Small intestine (tissue), 16 donors: ENCODE measurements at places on chromosomes 2 and 18.

DNA sequence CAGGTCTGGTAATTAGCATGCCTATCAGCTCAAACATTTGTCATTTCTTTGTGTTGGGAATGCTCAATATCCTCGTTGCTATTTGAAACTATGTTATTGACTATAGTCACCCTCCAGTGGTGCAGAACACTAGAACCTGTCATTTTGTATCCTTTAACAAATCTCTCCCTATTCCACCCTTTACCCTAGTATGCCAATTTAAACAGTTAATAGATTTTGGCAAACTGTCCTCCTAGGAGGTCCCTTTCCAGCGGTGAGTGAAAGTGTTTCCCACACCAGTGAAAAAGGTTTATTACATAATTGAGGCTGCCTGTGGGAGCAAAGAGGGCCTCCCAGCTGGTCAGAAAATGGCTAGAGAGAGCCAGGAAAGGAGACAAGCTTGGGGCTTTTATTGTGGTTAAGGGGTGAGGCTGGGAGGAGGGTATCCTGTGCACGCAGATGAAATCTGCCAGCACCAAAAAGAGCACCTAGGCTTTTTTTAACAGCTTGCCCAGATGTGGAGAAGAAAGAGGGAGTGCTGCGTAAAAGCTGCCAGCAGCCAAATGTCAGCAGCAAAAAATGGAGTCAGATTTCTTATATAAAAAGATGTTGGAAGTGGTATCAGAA is 1.8 kb upstream of the DRC1 start:
- peaks cover 5% of the 10 kb centered on the region for H3K36me3 ChIP-seq
- DNase-seq, result no peak
- no peak overlapping the region for H3K4me3 ChIP-seq

DNA sequence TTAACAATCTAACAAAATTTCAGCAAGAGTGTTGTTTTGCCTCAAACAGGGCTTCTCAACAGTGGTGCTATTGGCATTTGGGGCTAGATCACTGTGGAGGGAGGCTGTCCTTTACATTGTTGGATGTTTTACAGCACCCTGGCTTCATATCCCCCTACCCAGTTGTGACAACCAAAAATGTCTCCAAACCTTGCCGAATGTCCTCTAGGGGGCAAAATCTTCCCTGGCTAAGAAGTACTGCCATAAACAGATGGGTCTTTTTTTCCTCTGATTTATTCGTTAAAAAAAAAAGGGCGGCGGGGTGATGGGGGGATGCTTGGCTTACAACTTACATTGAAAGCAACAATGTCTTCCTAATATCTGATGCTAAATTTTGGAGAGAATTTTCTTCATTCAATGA is 207.6 kb upstream of the CCDC150 start:
- no peak for DNase-seq
- H3K4me3 ChIP-seq, result no peak overlapping the region
- no peaks in the 10 kb centered on the region for H3K4me1 ChIP-seq
- H3K27ac ChIP-seq, result no peak overlapping the region
- no peaks in the 10 kb centered on the region for H3K36me3 ChIP-seq

DNA sequence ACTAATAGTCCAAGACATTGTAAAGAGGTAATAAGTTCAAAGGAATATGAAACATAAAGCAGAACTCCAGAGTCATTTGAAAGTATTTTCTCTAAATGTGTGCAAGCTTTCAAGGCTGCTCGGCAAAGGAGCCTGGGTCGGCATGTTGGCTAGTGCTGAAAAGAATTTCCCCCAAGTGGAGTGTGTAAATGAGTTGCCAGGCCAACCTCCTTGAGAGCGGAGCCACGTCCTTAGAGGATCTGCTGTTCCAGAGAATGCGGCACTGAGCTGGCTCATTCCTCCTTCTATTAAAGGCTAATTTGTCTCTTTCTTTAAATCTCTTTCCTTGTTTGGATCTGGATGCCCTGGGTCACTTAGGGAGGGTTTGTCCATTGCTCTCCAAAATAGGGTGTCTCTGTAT is 127.5 kb downstream of the RDH14 start:
- H3K4me3 ChIP-seq, result no peak overlapping the region
- no peaks in the 10 kb centered on the region for H3K4me1 ChIP-seq
- no peak overlapping the region for H3K27ac ChIP-seq
- no peaks in the 10 kb centered on the region for H3K36me3 ChIP-seq
- DNase-seq, result no peak
- H3K27me3 ChIP-seq, result no peaks in the 10 kb centered on the region

- no peaks in the 10 kb centered on the region for H3K27me3 ChIP-seq
- no peak overlapping the region for H3K4me3 ChIP-seq
- H3K4me1 ChIP-seq, result no peaks in the 10 kb centered on the region
- H3K36me3 ChIP-seq, result peaks cover 3% of the 10 kb centered on the region
These were observed 28.7 kb downstream of the LBH start for GRCh38 chr2:30259827-30260679.

DNA sequence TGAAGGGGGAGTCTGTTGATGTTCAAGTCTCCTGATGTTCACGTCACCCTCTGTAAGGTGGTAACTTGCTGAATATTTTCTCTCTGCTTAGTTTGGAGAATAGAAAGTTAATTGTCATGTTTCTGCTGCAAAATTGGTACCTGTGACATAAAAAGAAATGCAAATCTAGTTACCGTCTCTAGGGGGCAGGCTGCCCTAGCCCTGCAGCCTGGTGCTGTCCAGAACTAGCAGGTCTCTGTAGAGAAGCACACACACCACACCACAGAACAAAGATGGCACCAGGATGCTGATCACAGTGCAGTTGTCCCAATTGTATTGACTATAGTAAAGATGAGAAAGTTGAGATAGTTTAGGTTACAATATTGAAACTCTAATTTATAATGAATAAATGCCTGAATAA is 47.0 kb downstream of the SLC9A4 start:
- peaks cover 11% of the 10 kb centered on the region for H3K4me1 ChIP-seq
- peak; percentile 57 for DNase-seq
- no peaks in the 10 kb centered on the region for H3K36me3 ChIP-seq
- H3K27me3 ChIP-seq, result no peaks in the 10 kb centered on the region
- no peak overlapping the region for H3K27ac ChIP-seq
- no peak overlapping the region for H3K4me3 ChIP-seq

DNA sequence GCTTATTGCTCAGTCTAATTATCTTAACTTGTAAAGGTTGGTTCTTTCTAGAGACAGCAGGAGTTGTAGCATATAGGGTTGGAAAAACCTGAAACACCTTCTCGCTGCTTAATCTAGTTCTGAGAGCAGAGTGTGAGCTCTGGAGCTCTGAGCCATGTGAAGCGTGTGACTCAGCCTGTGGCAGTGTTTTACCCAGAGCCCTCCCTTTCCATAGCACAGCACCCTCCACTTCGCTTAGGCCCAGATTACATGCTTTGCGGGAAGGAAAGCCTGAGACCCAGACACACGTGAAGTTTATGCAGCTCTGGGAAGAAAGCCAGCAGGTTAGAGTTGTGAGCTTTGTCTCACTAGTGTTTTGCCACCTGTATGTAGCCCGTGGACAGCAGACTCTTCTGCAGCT is 74.5 kb downstream of the INPP4A start:
- no peak overlapping the region for H3K4me3 ChIP-seq
- H3K36me3 ChIP-seq, result peaks cover 2% of the 10 kb centered on the region

GRCh38 chr2:235854276-235854675 is 313.9 kb downstream of the GBX2 start:
- no peaks in the 10 kb centered on the region for H3K4me1 ChIP-seq
- H3K27me3 ChIP-seq, result no peaks in the 10 kb centered on the region
- H3K27ac ChIP-seq, result no peak overlapping the region

DNA sequence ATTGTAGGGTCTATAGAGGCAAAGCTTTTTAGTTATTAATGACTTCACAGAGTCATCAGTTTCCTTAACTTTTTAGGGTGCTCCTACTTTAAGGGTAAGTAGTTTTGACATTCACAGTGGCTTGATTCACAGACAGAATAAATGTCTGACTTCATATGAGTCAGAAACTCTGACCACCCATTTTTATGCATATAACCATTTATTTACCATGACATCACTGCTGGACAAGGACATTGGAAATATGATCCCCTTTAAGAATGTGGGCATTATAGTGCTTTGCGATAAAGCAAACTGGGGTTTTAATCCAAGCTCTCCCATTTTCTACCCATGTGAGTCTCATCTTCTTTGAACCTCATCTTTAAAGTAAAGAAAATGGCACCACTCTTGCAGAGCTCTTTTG is 162.0 kb upstream of the MC4R start:
- DNase-seq, result no peak
- no peak overlapping the region for H3K27ac ChIP-seq
- no peaks in the 10 kb centered on the region for H3K27me3 ChIP-seq

DNA sequence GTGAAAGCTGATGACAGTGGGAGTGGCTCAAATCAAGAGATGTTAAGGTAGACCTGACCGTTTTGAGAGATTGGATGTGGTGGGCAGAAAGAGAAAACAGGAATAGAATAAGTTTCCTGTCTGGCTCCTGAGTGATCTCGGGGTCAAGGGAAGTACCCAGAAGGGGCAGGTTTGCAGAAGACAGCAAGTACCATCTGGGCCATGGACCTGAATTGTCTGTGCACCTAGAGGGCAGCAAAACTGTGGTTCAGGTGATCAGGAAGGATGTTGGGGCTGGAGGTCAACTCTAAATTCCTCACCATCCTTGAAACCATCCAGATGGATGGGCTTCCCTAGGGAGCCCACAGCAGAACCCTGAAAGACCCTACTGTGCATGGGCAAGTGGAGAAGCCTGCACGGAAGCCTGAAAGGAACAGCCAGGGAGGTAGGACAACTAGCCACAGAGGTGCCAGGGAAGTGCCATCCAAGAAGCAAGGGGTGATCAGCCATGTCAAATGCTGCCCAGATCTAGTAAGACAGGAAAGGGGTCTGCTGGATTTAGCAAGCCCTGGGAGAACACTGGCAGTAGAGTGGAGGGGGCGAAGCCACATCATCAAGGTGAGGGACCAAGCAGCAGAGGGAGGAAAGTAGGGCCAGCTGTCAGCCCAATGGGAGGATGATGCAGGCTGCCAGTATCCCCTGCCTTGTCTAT is 8.0 kb downstream of the TEX261 start:
- H3K27me3 ChIP-seq, result no peaks in the 10 kb centered on the region
- DNase-seq, result no peak
- H3K36me3 ChIP-seq, result peaks cover 9% of the 10 kb centered on the region
- no peak overlapping the region for H3K27ac ChIP-seq
- H3K4me3 ChIP-seq, result no peak overlapping the region

GRCh38 chr2:151862700-151863099 is 34.5 kb upstream of the ARL5A start:
- H3K4me1 ChIP-seq, result no peaks in the 10 kb centered on the region
- no peak overlapping the region for H3K27ac ChIP-seq
- no peak overlapping the region for H3K4me3 ChIP-seq
- no peak for DNase-seq

GRCh38 chr2:109110170-109110569 is 18.8 kb upstream of the SH3RF3 start:
- H3K4me3 ChIP-seq, result no peak overlapping the region
- H3K4me1 ChIP-seq, result no peaks in the 10 kb centered on the region
- no peak overlapping the region for H3K27ac ChIP-seq
- no peak for DNase-seq

- H3K27me3 ChIP-seq, result no peaks in the 10 kb centered on the region
- H3K36me3 ChIP-seq, result no peaks in the 10 kb centered on the region
- no peak overlapping the region for H3K4me3 ChIP-seq
- no peaks in the 10 kb centered on the region for H3K4me1 ChIP-seq
- H3K27ac ChIP-seq, result no peak overlapping the region
These were observed 137.2 kb upstream of the KLHL14 start for GRCh38 chr18:32909798-32910561.

DNA sequence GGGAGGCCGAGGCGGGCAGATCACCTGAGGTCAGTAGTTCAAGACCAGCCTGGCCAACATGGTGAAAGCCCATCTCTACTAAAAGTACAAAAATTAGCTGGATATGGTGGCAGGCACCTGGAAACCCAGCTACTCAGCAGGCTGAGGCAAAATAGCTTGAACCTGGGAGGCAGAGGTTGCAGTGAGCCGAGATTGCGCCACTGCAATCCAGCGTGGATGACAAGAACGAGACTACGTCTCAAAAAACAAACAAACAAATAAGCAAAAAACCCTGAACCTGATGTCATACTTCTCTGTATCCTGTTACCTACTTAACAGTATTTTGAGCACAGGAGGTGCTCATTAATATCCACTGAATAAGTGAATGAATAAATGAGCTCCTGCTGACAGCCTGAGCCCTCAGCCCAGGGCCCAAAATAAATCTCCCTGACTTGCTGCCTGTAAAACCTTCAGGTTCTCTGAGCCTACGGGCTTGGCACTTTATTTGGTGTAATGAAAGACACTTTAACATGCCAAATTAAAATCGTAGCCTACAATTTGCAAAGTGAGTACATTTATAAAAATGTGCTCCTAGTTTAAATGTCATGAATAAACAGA is 215.1 kb downstream of the ZNF385B start:
- no peaks in the 10 kb centered on the region for H3K4me1 ChIP-seq
- no peak for DNase-seq
- H3K4me3 ChIP-seq, result no peak overlapping the region
- H3K27ac ChIP-seq, result no peak overlapping the region
- H3K27me3 ChIP-seq, result no peaks in the 10 kb centered on the region

- H3K4me1 ChIP-seq, result peaks cover 4% of the 10 kb centered on the region
- DNase-seq, result no peak
- H3K27ac ChIP-seq, result no peak overlapping the region
These were observed 23.2 kb downstream of the KCNK3 start for GRCh38 chr2:26715528-26716270.

- peak within 1 kb of the TSS; percentile 79 for H3K27ac ChIP-seq
- no peaks in the 10 kb centered on the region for H3K36me3 ChIP-seq
- H3K4me3 ChIP-seq, result peak within 1 kb of the TSS; percentile 80
- no peaks in the 10 kb centered on the region for H3K27me3 ChIP-seq
- H3K4me1 ChIP-seq, result peaks cover 8% of the 10 kb centered on the region
These were observed at the start of gene DOCK10 for GRCh38 chr2:225041851-225042799. DOCK10 (minus strand) TSS chr2:225042468; CDS start chr2:225042374, 94 bp downstream.

- no peaks in the 10 kb centered on the region for H3K36me3 ChIP-seq
- no peak overlapping the region for H3K4me3 ChIP-seq
- no peaks in the 10 kb centered on the region for H3K27me3 ChIP-seq
- DNase-seq, result no peak
These were observed 86.4 kb upstream of the HK2 start for GRCh38 chr2:74747411-74748080.

DNA sequence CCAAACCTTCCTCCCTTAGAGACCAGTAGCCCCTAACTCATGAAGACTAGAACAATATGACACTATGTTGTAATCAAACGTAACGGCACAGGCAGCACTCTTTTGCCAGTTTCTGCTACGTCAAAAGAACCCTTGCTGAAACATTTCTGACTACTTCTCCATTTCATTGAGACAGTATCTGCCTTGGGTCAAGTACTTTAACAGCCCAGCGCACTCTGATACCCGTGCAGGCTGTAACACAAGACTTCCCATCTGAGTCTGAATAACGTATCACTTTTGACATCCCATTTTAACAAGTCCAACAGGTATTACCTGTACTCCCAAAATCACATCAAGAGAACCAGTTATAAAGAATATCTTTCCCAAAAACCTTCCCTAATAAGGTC is 38.4 kb downstream of the TBC1D8 start:
- H3K36me3 ChIP-seq, result peaks cover 2% of the 10 kb centered on the region
- no peak overlapping the region for H3K27ac ChIP-seq
- H3K4me1 ChIP-seq, result no peaks in the 10 kb centered on the region
- no peak for DNase-seq
- H3K4me3 ChIP-seq, result no peak overlapping the region
- no peaks in the 10 kb centered on the region for H3K27me3 ChIP-seq

GRCh38 chr2:238267884-238268680 is 20.3 kb downstream of the PER2 start:
- H3K27ac ChIP-seq, result no peak overlapping the region
- no peak for DNase-seq
- no peaks in the 10 kb centered on the region for H3K27me3 ChIP-seq
- H3K4me1 ChIP-seq, result no peaks in the 10 kb centered on the region
- H3K36me3 ChIP-seq, result peaks cover 80% of the 10 kb centered on the region
- H3K4me3 ChIP-seq, result no peak overlapping the region

GRCh38 chr18:59432803-59433597 is 73.9 kb upstream of the LMAN1 start:
- H3K36me3 ChIP-seq, result no peaks in the 10 kb centered on the region
- no peaks in the 10 kb centered on the region for H3K4me1 ChIP-seq
- no peak overlapping the region for H3K27ac ChIP-seq
